ENCODE measurements at places on chromosomes 5 and 9.

- DNase-seq = no peak
Measured at GRCh38 chr9:89215342-89215741, 36.7 kb upstream of the SHC3 start.

- no peak for DNase-seq
Measured at GRCh38 chr5:146529984-146530383, 14.0 kb upstream of the GPR151 start.

GRCh38 chr5:1827886-1828397, 26.7 kb downstream of the NDUFS6 start:
- no peak for DNase-seq

GRCh38 chr5:38529955-38530646, 26.3 kb downstream of the LIFR start:
- DNase-seq = no peak

- DNase-seq = no peak
Measured at GRCh38 chr5:139078345-139078744, 119.8 kb downstream of the SIL1 start.

- DNase-seq = no peak
Measured at GRCh38 chr9:88658311-88658822, 123.4 kb downstream of the NXNL2 start.

GRCh38 chr5:126053630-126054029, 369.6 kb upstream of the GRAMD2B start:
- no peak for DNase-seq

DNA sequence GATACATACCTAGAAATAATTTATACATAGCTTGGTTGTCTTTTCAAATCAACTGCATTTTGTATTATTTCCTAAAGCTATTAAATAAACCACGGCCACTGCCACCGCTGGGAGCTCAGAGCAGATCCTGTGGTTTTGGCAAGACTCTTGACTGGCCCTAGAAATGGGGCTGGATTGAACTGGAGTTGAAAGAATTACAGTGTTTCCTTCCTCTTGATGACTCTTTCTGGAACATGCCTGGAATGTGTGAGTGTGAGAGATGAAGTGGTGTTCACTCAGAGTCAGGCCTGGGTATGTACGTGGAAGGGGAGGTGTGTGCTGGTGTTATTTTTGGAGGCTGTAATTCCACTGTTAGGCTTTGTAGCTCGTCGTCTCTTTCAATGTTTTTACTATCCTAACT, 45.9 kb downstream of the TEK start:
- no peak for DNase-seq

- DNase-seq = no peak
Measured at GRCh38 chr5:141477815-141478214, 2.0 kb downstream of the PCDHGC3 start.

DNA sequence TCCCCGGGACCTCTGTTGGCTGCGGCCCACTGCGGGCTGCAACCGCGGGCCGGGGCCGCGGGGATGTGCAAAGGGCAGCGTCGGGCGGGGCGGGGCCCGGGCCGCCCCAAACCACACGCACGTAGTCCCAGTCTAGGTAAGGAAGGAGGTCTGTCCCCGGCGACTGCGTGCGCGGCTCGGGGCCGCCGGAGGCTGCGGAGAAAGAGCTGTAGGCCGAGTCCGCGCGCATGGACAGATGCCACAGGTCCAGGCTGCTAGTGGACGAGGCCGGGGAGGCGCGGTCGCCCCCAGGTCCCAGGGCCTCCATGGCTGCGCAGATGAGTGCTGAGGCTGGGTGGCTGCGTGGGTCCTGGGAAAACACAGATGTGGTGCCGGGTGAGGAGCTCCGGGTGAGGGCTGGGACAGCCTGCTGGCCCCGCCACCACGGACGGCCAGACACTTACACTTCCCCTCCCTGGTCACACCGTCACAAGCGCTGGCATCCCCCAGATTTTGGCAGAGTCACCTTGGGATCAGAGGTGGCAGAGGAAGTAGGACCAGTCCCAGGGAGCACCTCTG, 4.5 kb downstream of the SHROOM1 start:
- DNase-seq = no peak

GRCh38 chr9:94980947-94981722, 254.6 kb downstream of the AOPEP start:
- peak; percentile 40 for DNase-seq

GRCh38 chr9:137982200-137982599, 104.6 kb downstream of the CACNA1B start:
- DNase-seq = no peak

DNA sequence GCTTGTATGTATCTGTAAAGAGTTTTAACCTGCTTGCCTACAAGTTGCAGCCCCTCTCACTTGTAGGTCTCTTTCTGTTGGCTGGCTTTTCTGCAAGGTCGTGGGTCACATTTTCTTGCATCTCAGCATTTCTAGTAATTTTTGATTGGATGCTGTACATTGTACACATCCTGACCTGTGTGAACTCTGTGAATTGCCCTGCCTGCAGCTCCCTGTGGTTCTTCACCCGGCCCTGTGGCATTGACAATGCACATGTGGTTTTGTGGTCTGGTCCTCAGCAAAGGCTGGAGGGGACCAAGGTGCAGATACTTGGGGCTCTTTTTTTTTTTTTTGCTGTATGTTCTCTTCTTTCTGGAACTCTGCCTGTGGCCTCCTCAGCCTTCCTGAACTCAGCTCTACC, 53.6 kb downstream of the WNK2 start:
- no peak for DNase-seq

DNA sequence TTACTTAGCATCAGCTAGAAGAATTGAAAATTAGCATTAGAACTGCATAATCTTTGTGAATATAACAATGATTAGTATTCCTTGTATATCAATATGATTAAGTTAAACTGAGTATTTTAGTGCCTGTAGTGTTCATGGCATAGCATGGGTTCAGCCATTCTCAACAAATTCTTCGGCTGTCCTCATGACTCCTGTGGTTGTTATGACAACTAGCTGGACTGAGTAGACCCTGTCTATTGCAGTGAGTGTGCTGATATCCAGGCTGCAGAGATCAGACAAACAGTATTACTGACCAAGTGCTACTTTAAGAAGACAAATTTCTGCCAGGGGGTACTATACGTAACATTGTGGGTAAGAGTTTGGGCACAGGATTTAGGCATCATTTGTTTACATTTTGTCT, 125.9 kb downstream of the NUDT12 start:
- DNase-seq = no peak

- peak; percentile 38 for DNase-seq
Measured at GRCh38 chr5:43110606-43111170, 10.0 kb upstream of the ZNF131 start.

DNA sequence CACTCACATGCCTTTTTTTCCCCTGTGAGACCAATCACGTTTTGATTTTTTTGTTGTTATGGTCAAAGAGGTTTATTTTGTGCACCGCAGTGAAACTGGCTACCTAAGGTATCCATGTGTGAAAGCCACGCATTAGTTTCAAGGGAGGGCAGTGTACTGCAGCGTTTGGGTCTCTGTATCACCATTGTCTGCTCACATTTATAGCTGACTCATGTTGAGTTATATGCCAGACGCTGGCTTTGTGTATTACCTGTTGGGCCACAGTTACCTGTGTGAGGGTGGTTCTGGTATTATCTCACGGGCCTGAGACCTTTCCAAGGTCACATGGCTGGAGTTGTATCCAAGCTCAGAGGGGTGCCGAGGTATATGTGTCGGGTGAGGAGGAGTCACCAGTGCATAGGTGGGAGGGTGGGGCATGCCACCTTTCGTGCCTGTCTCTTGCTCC, 75.8 kb downstream of the ARHGAP26 start:
- no peak for DNase-seq

- no peak for DNase-seq
Measured at GRCh38 chr5:73805449-73805848, 179.5 kb downstream of the ARHGEF28 start.

- peak; percentile 81 for DNase-seq
Measured at GRCh38 chr9:117412006-117412715, 2.7 kb downstream of the ASTN2 start.

DNA sequence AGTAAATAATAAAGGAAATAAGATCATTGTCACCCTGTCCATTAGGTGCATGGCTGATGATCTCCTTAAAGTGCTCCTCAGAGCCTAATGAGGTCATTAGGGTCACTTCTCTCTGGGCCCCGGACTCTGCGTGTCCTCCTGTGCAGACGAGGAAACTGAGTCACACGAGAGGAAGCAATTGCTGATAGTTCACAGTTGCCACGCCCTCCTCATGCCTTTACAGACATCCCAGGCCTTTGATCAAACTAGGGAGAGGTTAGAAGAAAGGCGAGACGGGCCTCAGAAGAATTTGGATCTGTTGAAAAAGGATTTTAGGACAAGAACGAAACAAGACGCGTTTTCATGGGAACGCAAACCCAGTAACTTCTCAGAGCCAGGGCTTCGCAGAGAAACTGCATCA, 32.0 kb upstream of the MSX2 start:
- no peak for DNase-seq

GRCh38 chr5:58019614-58020013, 440.3 kb downstream of the PLK2 start:
- DNase-seq = no peak

- DNase-seq = no peak
Measured at GRCh38 chr9:128178806-128179431, 12.5 kb downstream of the CIZ1 start.

- no peak for DNase-seq
Measured at GRCh38 chr9:38386319-38386895, 6.1 kb upstream of the ALDH1B1 start.

GRCh38 chr9:16131264-16131663, 578.4 kb downstream of the CCDC171 start:
- no peak for DNase-seq

DNA sequence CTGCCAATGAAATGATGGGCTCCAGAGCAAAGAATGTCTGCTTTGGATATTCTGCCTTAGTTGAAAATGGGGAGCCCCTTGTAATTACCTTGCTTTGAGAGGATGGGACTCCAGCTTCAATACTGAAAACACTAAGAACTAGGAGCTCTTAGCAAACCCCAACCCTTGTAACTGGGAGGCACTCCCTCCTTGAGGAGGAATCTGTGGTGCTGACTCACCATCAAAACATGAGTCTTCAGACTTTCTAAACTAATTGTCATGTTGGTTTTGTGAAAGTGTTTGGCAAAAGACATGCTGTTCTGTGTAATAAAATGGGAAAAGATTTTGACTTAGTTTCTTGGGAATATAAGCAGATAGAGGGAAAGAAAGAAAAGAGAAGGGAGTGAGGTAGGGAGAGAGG, 91.9 kb upstream of the PTPRD start:
- no peak for DNase-seq

DNA sequence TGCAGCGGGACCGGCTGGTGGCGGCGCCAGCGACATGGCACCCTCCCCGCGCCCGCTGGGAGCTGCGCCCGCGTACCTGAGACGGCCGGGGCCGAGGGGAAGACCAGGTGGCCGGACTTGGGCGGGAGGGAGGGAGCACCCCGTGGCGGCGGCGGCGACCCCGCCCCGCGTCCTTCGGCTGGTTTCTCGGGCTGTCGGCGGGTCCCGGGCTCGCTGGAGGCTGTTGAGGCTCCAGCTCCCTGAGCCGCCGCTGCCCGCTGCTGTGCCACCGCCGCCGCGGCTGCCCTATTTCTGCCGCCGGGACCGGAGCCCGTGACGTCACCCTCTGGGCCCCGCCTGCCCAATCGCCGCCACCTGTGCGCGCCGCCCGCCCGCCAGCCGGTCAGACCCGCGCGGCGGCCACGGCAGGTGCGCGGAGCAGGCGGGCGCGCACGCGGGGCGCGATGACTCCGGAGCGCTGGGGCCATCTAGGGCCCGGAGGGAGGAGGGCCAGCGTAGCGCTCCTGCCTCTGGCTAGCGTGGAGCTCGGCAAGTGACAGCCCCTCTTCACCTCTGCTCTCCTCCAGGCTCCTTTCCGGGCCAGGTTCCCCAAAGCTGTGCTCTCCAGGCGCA, at the start of gene FSTL4:
Gene FSTL4 (minus strand): TSS at position 293 of the 612 bp plus-strand sequence.
- DNase-seq = peak; percentile 75

DNA sequence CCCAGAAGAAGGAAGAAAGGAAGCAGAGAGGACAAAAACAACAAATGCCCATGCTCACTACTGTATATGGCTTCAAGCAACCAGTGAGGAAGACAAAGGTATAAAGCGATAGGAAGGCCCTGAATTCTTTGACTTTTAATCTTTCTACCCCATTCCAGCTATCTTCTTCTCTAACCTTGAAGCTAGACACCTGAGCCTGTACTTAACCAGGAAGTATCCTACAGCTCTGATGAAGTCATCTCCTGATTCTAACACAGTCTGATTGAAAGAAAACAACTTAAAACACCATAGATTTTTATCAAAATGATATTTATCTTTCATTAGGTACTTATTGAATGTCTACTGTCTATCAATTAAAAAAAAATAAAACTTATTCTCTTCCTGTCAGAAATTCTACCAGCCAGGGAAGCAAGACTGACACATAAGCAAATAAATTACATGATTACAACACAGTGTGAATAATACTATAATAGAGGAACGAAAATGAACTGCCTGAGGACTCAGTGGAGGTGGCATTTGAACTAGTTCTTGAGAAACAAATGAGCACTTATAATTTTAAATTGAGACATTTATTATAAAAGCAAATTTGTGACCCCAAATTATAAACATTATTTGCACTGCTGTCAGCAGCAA, 123.3 kb upstream of the ELL2 start:
- no peak for DNase-seq

DNA sequence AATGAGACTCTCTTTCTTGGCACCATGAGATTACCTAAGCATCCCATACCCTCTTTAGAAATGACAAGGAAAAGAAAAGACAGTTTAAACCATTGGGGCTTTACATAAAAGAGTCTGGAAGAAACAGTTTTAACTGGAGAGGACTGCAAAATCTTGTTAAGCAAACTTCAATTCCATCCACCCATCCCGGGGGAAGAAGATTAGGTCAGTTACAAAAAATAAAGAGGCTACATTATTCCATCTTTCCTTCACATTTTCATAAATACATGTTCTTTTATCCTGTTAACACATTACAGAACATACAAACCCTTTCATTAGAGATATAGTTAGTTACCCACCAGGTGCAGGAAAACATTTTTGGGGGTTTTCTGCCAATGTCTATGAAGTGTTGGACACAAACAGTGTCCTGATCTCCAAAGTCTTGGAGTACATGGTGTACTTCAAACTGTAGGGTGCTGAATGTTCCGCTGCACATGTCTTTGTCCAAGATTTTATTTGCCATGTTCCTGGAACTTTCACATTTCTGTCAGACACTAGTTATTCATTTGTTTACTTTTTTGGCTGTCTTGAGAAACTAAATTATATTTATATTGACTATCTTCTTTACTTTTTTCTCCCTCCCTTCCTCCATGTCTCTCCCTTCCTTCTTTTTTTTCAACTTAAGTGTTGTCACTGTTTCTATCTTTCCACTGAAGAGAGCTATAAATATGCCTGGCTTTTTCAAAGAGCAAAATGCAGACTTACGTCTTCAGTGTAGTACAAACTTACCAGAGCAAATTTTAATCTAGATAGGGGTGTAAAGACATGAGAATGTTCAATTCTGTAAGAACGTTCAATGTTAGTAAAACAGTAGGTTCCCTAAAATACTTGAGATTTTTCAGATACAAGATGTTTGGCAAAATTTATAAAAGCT, 410.9 kb upstream of the PRR16 start:
- DNase-seq = no peak

GRCh38 chr5:81631621-81632020, 119.3 kb downstream of the SSBP2 start:
- DNase-seq = no peak

DNA sequence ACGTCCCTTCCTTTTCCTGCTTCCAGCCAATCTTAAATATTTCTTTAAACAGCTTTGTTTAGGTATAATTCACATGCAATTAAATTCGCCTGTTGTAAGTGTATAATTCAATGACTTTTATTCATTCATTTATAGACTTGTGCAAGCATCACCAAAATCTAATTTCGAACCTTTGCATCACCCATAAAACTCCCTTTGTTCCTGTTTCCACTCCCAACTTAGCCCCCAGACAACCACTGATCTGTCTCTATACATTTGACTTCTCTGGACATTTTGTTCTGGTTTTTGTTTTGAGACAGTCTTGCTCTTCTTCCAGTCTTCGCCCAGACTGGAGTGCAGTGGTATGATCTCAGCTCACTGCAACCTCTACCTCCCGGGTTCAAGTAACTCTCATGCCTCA, 71.5 kb downstream of the NR6A1 start:
- no peak for DNase-seq
